ENCODE measurements at places on chromosomes 2 and 18.
A peak's percentile ranks its signal among the peaks of the same experiment; 100 is the strongest.

GRCh38 chr2:120344976-120345581 is 857 bp upstream of the INHBB start:
- DNase-seq, result no peak

DNA sequence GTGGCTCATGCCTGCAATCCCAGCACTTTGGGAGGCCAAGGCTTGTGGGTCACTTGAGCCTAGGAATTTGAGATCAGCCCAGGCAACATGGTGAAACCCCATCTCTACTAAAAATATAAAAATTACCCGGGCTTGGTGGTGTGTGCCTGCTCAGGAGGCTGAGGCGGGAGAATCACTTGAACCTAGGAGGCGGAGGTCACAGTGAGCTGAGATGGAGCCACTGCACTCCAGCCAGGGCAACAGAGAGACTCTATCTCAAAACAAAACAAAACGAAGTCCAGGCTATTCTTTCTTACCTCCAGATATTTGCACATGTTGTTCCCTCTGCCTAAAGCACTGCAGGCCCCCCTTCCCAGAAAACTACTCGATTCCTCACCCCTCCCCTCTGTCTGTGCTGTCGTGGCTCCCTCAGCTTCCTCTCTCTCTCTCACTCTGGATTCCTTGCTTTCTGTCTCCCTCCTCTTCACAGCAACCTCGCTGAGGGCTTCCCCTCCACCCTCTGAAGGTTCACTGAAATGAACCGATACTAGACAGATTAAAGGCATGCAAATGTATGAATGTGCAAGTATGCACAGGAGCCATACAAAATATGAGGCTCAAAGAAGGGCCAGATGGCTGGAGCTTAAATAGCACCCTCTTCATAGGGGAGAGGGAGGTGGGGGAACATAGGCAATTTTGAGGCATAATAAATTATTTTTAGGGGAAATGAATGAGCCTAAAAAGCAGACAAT is 18.5 kb downstream of the TMEM177 start:
- DNase-seq, result no peak

- no peak for DNase-seq
Measured at GRCh38 chr18:8242151-8242696, 367.0 kb upstream of the RAB12 start.

DNA sequence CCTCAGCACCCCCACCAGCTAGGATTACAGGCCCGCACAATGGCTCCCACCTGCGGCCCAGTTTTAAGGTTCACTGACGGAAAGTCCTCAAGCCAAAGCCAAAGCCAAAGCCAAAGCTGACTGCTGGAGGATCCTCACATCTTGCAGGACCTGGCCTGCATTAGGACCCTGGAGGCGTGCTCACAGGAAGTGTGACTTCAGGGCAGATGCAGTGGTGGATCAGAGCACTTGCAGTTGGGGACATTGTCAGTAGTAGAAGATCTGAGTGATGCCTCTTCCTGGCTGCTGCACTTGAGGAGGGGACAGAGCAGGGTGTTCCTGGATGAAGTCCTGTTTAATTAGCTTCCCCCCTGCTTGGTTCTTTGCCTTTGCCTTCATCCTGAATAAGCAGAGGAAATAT is 69.0 kb upstream of the ALPP start:
- no peak for DNase-seq

DNA sequence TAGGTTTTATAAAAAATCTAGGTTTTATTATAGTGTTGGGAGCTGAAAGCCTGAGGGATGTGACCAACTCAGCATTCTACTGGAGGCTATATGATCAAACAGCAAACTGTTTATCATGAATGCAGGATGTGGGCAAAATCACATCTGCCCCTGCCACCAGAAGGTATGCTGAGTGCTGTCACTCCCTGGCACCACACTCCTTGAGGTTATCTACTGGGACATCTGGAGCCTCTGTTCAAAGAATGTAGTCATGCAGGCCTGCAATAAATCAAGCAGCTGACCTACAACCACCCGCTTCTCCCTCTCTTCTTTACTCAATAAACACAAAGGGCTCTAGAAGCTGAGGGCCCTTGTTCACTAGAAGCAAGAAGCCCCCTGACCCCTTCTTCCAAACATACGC is 328.4 kb upstream of the DDX18 start:
- no peak for DNase-seq

DNA sequence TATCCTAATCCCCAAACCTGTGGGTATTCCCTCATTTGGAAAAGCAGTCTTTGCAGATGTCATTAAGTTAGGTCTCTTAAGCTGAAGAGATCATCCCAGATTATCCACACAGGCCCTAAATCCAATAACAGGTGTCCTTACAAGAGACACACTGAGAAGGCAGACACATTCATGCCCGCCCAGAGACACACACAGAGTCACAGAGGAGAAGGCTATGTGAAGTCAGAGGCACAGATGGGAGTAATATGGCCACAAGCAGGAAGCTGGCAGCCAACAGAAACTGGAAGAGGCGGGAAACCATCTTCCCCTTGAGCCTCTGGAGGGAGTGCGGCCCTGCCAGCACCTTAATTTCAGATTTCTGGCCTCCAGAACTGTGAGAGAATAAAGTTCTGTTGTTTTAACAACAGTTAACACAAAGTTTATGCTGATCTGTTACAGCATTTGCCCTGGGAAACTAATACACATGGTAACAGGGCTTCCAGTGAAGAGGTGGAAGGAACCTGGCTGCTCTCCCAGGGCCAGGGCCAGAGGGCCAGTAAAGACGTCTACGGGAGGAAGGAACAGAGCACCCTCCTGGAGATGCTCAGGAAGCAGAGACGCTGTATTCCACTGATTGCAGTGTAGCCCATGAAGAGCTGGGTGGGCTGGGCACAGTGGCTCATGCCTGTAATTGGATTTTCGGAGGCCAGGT is 217.5 kb downstream of the GLI2 start:
- no peak for DNase-seq

GRCh38 chr2:36485521-36485920 is 112.4 kb downstream of the FEZ2 start:
- DNase-seq, result peak; percentile 28

DNA sequence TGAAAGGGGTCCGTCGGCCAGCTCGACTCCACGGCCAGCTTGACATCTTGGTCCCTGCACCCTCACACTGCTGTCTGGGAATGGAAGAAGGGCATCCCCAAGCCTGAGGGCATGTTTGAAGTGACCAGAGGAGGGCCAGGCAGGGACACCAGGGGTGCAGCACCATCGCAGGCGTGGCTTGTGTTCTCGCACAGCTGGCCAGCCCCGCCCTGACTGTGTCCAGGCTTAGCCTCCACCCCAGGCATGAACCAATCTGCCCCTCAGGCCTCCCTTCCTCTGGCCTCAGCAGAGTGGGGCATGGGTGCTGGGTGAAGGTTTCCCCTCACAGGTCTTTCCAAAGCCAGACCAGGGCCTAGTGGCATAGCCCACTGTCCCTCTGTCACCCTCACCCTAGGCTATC is 25.0 kb downstream of the EMX1 start:
- DNase-seq, result no peak

All from SW 1271 (cell line).